ENCODE measurements at places on chromosomes 2 and 18.
A peak's percentile ranks its signal among the peaks of the same experiment; 100 is the strongest.

DNA sequence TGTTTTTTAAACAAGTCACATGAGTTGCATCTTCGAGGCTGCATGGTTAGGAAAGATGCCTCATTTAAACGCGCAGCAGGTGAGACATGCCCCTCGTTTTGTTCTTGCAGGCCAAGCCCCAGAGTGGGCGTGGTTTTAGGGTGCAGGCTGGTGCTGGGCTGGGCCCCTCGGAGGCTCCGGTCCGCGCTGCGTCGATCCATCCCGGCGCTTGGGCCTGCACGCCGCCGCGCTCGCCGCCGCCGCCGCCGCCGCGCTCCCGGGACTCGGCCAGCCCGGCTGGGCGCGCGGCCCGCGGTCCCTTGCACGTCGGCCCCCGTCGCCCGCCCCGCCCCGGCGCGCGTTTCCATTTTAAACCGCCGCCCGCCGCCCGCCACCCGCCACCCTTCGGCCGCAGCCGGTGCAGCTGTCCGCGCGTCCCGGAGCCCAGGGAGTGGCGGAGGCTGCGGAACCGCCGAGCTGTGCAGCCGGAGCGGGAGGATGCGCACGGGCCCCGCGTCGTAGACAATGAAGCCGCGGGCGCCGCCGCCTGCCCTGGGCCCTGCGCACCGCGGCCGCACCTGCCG, 175.5 kb downstream of the AGAP1 start:
- peak; percentile 58 for DNase-seq

DNA sequence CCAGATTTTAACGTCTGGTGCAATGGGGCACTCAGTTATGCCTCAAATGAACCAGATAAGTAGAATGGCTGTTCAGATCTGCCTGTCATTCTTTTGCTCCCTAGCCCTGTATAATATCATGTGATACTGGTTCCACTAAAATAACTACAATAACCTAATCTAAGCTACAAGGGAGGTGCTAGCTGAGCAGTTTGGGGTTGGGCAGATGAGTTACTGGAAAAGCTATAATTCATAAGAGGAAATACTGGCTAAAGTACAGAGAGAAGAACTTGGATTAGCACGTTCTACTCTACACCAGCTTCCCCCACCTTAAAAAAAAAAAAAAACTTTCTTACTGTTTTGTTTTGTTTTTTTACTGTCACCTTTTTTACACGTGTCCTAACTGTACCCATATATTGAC, 183.3 kb upstream of the NRP2 start:
- DNase-seq = no peak

DNA sequence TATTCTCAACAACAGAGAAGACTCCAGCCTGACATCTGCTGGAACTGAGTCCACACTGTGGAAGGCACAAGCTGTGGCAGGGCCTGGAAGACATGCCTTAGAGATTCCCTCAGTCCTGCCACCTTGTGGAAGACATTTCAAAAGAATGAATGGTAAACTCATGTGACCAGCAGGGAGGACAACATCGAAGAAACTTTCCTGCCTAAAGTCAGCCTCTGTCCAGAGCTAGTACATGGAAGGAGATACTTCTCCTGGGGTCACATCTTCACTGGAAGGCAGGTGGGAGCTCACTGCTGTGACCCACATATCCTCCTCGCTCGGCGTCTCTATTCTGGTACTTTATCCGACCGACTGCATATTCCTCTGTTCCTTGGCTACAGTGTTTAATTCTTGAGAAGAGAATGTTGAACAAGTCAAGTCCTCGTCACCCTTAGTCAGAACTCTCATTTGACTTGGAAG, 59.5 kb downstream of the PUM2 start:
- peak; percentile 82 for DNase-seq

DNA sequence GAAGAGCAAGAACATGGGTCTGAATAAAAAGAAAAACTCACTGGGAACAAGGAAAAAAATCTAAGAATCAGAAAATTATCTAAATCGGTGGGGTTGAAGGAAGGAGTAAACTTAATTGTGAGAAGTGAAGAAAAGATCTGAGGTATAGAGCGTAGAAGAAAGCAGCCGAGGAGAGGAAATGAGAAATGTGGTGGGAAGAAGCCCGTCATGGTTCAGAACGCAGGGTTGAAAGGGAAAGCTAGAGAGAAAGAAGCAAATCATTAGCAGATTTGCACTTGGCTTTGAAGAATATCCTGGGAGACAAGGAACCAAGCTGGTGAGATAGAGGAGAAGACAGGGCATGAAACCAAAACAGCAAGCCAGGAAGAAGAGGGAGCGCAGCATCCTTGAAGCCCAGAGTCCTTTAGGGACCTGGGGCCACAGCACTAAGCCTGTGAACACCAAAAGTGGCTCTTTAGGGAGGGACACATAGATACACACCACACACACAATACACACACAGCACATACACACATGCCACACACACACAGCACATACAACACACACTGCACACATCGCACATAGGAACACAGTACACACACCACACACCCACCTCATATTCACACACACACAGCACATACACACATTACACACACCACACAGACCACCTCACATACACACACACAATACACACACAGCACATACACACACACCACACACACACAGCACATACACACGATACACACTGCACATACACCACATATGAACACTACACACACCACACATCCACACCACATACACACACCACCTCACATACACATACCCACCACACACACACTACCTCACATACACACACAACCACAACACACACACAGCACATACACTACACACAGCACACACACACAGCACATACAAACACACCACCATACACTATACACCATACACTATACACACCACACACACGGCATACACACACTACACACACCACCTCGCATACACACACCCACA, 274.6 kb downstream of the ETAA1 start:
- no peak for DNase-seq

GRCh38 chr18:23982155-23983079, 32.1 kb upstream of the TTC39C start:
- peak; percentile 75 for DNase-seq

Data from IMR-90 (cell line).